ENCODE measurements at places on chromosomes 1 and 21. TPM values are rescaled to one million over a fixed set of nuclear protein-coding genes. Genes with fewer than 3 reads are reported as not detected.

GRCh38 chr1:4000811-4001251 lies 100.8 kb upstream of the C1orf174 start:
- no peak overlapping the region for H3K27ac ChIP-seq
- no peak overlapping the region for H3K4me3 ChIP-seq
- H3K27me3 ChIP-seq, result peaks cover 17% of the 10 kb centered on the region
- H3K36me3 ChIP-seq, result no peaks in the 10 kb centered on the region
- peak; percentile 54 for DNase-seq

DNA sequence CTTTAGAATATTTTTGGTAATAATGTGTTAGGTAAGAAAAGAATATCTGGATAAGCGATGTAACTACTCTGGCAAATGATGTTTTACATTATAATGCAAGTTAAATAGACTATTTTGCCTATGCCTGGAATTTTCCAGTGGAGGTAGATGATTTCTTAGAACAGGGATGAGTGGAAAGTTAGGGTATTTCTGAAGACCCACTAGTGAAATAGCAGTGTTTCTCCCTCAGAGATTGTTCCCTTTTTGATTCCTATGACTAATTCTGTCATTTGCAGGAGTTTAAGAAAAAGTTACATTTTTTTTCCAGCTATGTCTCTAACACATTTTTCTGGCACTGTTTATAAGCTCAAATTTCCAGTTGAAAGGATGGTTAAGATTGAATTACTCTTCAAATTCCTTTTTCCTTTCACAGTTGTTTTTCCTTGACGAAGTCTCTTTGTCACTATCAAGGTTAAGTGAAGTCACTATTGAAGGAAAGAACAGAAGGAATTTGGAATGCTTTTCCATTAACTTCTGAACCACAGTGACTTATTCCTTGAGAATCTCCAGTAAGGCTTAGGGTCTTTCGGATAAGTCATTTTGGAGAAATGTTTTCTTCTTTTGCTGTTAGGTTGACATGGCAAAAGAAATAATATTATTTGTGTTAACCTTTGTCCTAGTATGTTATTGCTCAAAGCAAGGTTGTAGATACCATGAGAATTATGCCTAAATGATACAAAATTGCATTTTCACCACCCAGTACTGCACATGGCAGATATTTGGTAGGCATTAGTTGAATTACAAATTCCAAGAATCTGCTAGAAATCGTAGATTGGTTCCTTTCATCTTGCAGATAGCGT lies 42.9 kb upstream of the ZNF326 start:
- no peak for DNase-seq
- no peaks in the 10 kb centered on the region for H3K27me3 ChIP-seq
- no peaks in the 10 kb centered on the region for H3K4me1 ChIP-seq
- no peak overlapping the region for H3K27ac ChIP-seq

GRCh38 chr1:99645699-99646531 lies at the start of gene PALMD:
TSS of gene PALMD (plus strand) at chr1:99646113. CDS start at chr1:99646318, 205 bp downstream.
- DNase-seq, result peak; percentile 67
- peak within 1 kb of the TSS; percentile 85 for H3K27ac ChIP-seq
- H3K27me3 ChIP-seq, result no peaks in the 10 kb centered on the region
- H3K4me3 ChIP-seq, result peak within 1 kb of the TSS; percentile 49
- no peaks in the 10 kb centered on the region for H3K36me3 ChIP-seq

DNA sequence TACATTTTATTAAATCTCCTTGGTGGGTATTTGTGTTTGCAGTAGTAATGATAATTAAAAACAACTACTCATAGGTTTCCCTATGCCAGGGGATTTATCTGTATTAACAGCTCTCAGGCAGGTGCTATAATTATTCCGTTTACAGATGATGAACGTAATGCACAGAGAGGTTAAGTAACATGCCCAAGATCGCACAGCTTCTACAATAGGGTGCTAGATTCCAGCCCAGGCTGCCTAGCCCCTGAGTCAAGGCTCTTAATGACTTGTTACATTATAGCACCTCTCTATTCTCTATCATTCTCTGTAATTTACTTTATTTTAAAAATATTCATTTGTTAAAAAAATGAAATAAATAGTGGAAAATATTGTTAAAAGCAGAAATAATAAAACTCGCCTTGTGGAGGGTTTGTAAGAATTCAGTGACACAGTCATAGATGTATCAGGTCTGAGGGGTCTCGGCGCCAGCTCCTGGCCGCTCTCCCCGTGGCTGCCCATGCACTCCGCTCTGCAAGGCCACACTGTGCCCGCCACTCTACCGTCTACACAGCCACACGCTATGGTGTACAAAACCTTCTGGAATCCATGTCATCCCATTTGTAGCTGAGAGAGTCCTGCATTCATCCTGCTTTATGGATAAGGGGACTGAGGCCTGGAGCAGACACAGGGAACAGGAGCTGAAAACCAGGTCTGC lies 562.2 kb downstream of the MATN1 start:
- H3K36me3 ChIP-seq, result no peaks in the 10 kb centered on the region
- DNase-seq, result no peak
- no peaks in the 10 kb centered on the region for H3K27me3 ChIP-seq
- no peak overlapping the region for H3K4me3 ChIP-seq
- H3K4me1 ChIP-seq, result no peaks in the 10 kb centered on the region

DNA sequence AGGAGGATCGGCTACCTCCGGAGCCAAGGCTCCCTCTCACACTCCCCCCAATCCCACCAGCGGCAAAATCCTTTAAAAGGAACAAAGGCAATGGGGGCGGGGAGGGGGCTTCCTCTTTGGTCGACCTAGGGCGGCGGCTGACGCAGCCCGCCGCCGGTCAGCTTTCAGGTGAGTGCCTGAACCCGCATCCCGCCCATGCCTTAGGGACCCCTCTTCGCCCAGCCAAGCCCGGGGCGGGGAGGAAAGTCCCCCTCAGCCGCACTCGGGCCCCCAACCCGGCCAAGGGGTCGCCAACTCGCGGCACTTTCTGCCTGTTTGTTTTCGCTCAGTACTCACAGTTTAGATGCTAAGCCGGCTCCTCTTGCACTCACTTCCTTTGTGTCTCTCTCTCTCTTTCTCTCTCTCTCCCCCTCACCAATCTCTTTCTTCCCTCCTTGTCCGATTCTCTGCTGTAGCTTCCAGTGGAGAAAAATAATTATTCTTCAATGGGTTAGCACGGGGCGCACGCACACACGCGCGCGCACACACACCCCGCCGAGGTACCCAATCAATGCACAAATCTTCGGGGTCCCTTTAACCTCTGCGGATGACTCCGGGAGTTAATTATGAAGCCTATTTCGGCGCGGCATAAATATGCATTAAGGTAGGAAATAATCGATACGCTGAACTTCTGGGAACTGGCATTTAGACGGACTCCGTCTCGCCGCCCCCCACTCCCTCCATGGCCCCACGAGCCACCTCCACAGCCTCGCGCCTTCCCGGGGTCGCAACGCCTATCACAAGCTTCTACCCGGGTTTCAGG lies at the start of gene BLACAT1:
BLACAT1 (minus strand) TSS at position 465 of the 802 bp plus-strand sequence.
- H3K4me3 ChIP-seq, result peak within 1 kb of the TSS; percentile 19
- H3K27me3 ChIP-seq, result peaks cover 86% of the 10 kb centered on the region
- H3K27ac ChIP-seq, result no peak within 1 kb of the TSS

DNA sequence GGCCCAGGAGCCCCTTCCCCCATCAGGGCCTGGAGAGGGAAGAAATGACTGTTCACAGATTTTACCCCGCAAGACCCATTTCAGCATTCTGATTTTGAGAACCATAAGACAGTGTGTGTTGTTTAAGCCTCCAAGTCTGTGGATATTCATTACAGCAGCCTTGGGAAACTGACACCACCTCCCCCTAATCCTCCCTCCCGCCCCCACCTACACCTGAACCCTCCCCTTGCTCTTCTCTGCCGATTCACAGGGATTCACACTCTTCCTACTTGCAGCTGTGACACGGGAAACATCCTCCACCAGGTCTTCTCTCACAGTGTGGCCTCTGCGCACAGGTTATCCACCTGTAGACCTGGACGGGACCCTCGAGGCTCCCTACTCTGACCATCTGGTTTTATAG lies 50.1 kb downstream of the RIPK4 start:
- H3K27ac ChIP-seq, result no peak overlapping the region
- DNase-seq, result no peak
- H3K4me1 ChIP-seq, result no peaks in the 10 kb centered on the region
- peaks cover 35% of the 10 kb centered on the region for H3K27me3 ChIP-seq
- no peaks in the 10 kb centered on the region for H3K36me3 ChIP-seq

DNA sequence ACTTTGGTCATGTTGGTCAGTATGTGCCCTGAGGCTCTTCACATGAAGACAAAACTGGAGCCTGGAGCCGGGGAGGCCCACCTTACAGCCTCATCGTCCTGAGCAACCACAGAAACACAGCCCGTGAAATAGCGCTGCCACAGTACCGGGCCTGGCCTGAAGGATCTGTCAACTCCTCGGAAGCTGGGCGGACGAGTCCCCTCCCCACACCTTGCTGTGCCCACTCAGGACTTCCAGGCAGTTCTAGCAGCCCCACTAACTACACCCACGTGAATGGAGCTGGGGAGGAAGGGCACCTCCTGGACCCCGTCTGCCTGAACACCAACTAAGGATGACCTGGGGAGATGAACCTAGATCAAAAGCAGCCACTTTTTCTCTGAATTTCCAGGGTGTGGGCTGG lies 24.7 kb downstream of the SDE2 start:
- no peak overlapping the region for H3K27ac ChIP-seq
- H3K4me1 ChIP-seq, result no peaks in the 10 kb centered on the region
- H3K27me3 ChIP-seq, result no peaks in the 10 kb centered on the region
- no peak for DNase-seq
- peaks cover 12% of the 10 kb centered on the region for H3K36me3 ChIP-seq

GRCh38 chr1:48016515-48016914 lies 19.3 kb upstream of the TRABD2B start:
- H3K4me1 ChIP-seq, result peaks cover 5% of the 10 kb centered on the region
- no peaks in the 10 kb centered on the region for H3K27me3 ChIP-seq
- DNase-seq, result no peak
- no peaks in the 10 kb centered on the region for H3K36me3 ChIP-seq
- no peak overlapping the region for H3K4me3 ChIP-seq

GRCh38 chr21:41768437-41769042 lies 1.7 kb upstream of the RIPK4 start:
- peaks cover 22% of the 10 kb centered on the region for H3K4me1 ChIP-seq
- H3K27me3 ChIP-seq, result peaks cover 74% of the 10 kb centered on the region
- H3K36me3 ChIP-seq, result no peaks in the 10 kb centered on the region
- peak; percentile 67 for DNase-seq
- H3K27ac ChIP-seq, result no peak overlapping the region
- peak overlapping the region; percentile 36 for H3K4me3 ChIP-seq

DNA sequence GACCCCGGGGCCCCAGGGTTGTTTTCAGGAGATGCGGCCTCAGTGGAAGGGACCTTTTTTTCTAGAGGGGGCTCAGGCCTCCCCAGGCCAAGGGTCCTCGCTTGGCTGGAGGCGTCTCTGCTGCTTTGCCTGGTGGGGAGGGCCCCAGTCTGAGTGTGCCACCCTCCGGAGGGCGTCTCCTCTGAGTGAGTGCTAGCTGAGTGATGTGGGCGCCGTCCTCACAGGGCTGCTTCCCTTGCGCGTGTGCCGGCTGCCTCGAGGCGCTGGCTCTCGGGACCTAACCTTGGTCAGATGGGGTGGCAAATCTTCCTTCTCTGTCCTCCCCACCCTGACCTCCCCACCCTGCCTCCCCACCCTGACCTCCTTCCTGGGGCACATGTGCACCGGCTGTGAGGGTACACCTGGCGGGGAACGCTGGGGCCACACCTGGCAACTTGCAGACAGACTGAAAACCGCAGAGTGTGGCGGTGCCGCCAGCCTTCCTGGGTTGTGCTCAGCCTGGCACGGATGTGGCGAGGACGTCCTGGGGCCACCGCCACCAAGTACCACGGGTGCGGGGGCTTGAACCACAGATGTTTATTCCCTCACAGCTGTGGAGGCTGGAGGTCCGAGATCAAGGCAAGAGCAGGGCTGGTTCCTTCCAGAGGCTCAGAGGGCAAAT lies 93.0 kb upstream of the TTC34 start:
- H3K36me3 ChIP-seq, result no peaks in the 10 kb centered on the region
- no peak overlapping the region for H3K27ac ChIP-seq
- H3K27me3 ChIP-seq, result peaks cover 11% of the 10 kb centered on the region
- H3K4me3 ChIP-seq, result no peak overlapping the region
- no peaks in the 10 kb centered on the region for H3K4me1 ChIP-seq

- no peaks in the 10 kb centered on the region for H3K27me3 ChIP-seq
- DNase-seq, result no peak
- no peak overlapping the region for H3K4me3 ChIP-seq
- no peak overlapping the region for H3K27ac ChIP-seq
These were observed 412.1 kb downstream of the DPYD start for GRCh38 chr1:97508653-97509218.

DNA sequence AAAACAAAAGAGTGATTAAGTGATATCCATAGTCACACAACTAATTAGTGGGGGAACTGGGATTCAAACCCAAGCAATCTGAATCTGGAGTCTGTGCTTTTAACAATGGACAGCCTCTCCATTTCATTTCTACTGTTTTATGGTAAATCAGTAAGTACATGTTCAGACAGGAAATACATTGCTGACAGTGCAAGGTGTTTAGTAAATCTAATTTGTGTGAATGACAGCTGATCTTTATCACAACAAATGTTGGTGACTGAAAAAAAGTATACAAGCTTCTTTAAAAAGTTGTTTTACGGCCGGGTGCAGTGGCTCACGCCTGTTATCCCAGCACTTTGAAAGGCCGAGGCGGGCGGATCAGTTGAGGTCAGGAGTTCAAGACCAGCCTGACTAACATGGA lies 20.6 kb downstream of the DONSON start:
- no peaks in the 10 kb centered on the region for H3K27me3 ChIP-seq
- H3K4me1 ChIP-seq, result no peaks in the 10 kb centered on the region
- no peak for DNase-seq

DNA sequence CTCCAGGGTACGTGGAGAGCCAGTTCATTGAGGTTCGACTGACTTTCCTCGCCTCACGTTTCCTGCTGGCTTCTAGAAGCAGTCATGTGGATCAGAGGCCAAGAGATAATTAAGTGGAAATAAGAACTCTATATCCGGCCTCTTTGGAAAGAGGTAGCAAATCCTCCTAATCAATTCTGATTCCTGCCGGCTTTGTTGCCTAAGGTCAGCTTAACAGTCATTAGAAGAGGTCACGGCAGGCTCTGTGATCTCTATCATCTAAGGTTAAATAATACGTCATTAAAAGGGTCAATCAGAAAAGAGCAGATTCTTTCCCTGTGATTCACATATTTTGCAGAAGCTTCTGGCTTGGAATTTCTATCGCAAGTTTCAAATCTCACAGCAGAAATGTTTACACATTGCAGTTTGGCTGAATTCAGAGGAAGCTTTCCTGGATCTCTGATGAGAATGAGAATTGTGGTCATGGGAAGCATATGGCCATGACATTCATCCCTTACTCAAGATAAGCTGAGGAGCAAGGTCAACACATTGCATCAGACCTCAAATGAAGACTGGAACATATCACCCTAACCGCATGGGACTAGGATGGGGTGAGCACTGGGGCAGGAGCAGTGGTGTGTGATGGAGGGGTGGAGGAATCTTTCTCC lies 189.4 kb downstream of the PBX1 start:
- H3K36me3 ChIP-seq, result no peaks in the 10 kb centered on the region
- H3K27me3 ChIP-seq, result no peaks in the 10 kb centered on the region
- DNase-seq, result no peak

GRCh38 chr1:164774413-164774812 lies 215.4 kb downstream of the PBX1 start:
- H3K27ac ChIP-seq, result peak overlapping the region; percentile 51
- H3K36me3 ChIP-seq, result no peaks in the 10 kb centered on the region
- H3K27me3 ChIP-seq, result no peaks in the 10 kb centered on the region
- no peak overlapping the region for H3K4me3 ChIP-seq
- peaks cover 34% of the 10 kb centered on the region for H3K4me1 ChIP-seq
- DNase-seq, result no peak

GRCh38 chr1:232547938-232548484 lies 81.9 kb downstream of the SIPA1L2 start:
- peaks cover 4% of the 10 kb centered on the region for H3K4me1 ChIP-seq
- no peaks in the 10 kb centered on the region for H3K36me3 ChIP-seq
- no peaks in the 10 kb centered on the region for H3K27me3 ChIP-seq
- no peak for DNase-seq
- no peak overlapping the region for H3K27ac ChIP-seq

The LRRC8C gene
- 12.6 TPM for total RNA-seq

The CTH gene
- 3.6 TPM for total RNA-seq

The CATSPERE gene
- 1.1 TPM for total RNA-seq

The ESRRG gene
- 0.29 TPM for total RNA-seq

The RUNX3 gene
- total RNA-seq, result 13.1 TPM

The FNBP1L gene
- total RNA-seq, result 50.0 TPM
